ENCODE measurements at places on chromosomes 1 and 21. TPM values are rescaled to one million over a fixed set of nuclear protein-coding genes. Genes with fewer than 3 reads are reported as not detected.
A peak's percentile ranks its signal among the peaks of the same experiment; 100 is the strongest.

- no peak for DNase-seq
- no peaks in the 10 kb centered on the region for H3K27me3 ChIP-seq
- no peaks in the 10 kb centered on the region for H3K36me3 ChIP-seq
- no peaks in the 10 kb centered on the region for H3K4me1 ChIP-seq
Measured at GRCh38 chr1:22602060-22602740, 34.2 kb upstream of the C1QA start.

GRCh38 chr1:53326088-53326597 is 1.7 kb downstream of the LRP8 start:
- peaks cover 13% of the 10 kb centered on the region for H3K4me1 ChIP-seq
- H3K27me3 ChIP-seq, result no peaks in the 10 kb centered on the region
- peak overlapping the region; percentile 100 for H3K4me3 ChIP-seq
- H3K36me3 ChIP-seq, result peaks cover 28% of the 10 kb centered on the region
- peak overlapping the region; percentile 79 for H3K27ac ChIP-seq

The HPCA gene
- not detected for total RNA-seq

The DISP1 gene
- 0.72 TPM for total RNA-seq

- no peak overlapping the region for H3K4me3 ChIP-seq
- H3K27me3 ChIP-seq, result no peaks in the 10 kb centered on the region
- peaks cover 7% of the 10 kb centered on the region for H3K4me1 ChIP-seq
- H3K36me3 ChIP-seq, result no peaks in the 10 kb centered on the region
- DNase-seq, result no peak
- H3K27ac ChIP-seq, result no peak overlapping the region
Measured at GRCh38 chr21:33924766-33925100, 9.1 kb upstream of the ATP5PO start.

- DNase-seq, result no peak
- H3K4me1 ChIP-seq, result no peaks in the 10 kb centered on the region
- H3K27me3 ChIP-seq, result no peaks in the 10 kb centered on the region
- no peak overlapping the region for H3K27ac ChIP-seq
Measured at GRCh38 chr1:23370709-23371584, 1.3 kb upstream of the ZNF436 start.

DNA sequence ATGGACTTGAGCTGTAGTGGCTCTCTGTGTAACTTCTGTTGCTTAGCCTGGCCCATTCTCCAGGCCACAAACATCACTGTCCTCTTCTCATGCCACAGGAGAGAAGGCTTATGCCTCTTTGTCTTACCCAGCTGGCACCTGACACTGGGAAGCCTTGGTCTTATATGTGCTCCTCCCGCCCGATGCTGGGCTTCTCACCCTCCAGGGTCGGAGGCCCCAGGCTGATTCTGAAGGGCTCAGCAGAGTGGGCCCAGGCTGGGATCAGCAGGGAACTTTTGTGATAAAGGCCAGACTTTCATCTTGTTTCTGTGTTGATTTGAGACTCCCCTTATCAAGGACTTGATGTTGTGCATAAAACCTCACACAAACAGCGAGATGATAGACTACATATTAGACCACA is 29.8 kb downstream of the TRPM2 start:
- no peaks in the 10 kb centered on the region for H3K4me1 ChIP-seq
- H3K27me3 ChIP-seq, result no peaks in the 10 kb centered on the region
- no peak overlapping the region for H3K27ac ChIP-seq
- no peak for DNase-seq
- H3K4me3 ChIP-seq, result no peak overlapping the region

The HNRNPR gene
- total RNA-seq, result 194 TPM

GRCh38 chr1:22257290-22258275 is 114.7 kb upstream of the WNT4 start:
- H3K27me3 ChIP-seq, result peaks cover 2% of the 10 kb centered on the region
- H3K36me3 ChIP-seq, result no peaks in the 10 kb centered on the region
- no peak overlapping the region for H3K4me3 ChIP-seq
- no peak overlapping the region for H3K27ac ChIP-seq

The ADGRL4 gene
- not detected for total RNA-seq

DNA sequence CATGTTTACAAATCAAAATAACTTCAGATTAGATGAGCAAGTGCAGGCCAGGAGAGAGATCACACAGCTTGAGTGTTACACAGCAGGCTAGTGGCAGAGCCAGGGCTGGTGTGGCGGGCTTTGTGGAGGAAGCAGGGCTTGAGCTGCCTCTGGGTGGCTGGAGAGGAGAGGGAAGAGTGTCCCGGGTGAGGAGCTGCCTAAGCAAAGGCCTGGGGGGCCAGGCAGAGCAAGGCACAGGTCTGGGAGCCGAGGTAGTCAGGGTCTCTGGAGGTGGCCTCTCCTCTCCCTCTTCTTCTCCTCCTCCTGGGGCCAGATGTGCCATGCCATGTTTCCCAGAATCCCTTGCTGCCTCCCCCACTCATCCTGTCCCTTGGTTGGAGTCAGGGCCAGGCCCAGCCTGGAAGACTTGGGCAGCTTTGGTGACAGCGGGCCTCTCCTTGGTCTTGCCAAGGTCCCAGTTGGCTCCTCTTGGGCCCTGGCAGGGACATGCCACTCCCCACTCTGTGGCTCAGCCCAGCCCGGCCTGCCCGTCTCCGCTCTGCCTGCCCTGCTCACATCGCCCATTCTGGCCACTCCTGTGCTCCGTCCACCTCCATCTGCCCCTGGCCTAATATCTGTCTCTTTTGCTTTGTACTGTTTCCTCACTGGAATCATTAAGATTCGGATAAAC is 70.3 kb downstream of the PTPRU start:
- no peak overlapping the region for H3K4me3 ChIP-seq
- no peaks in the 10 kb centered on the region for H3K27me3 ChIP-seq
- H3K36me3 ChIP-seq, result no peaks in the 10 kb centered on the region

DNA sequence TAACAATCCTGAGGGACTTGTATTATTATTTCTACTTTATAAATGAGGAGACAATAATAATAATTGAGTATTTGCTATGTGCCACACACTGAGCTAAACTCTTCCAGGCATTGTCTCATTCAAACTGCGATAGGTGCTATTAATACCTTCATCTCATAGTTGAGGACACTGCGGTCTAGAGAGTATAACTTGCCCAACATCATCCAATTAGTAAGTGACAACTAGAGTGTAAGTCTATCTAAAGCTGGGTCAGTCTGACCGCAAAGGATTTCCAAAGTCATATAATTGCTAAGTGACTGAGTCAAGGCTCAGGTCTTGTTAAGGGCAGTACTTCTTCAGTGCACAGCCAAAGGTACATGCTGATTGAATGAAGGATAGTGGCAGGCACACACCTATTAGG is 9.7 kb downstream of the BCL9 start:
- no peak overlapping the region for H3K4me3 ChIP-seq
- H3K4me1 ChIP-seq, result no peaks in the 10 kb centered on the region
- no peak overlapping the region for H3K27ac ChIP-seq
- no peak for DNase-seq
- H3K36me3 ChIP-seq, result no peaks in the 10 kb centered on the region

- H3K36me3 ChIP-seq, result no peaks in the 10 kb centered on the region
- H3K4me1 ChIP-seq, result peaks cover 5% of the 10 kb centered on the region
- peak; percentile 17 for DNase-seq
- H3K4me3 ChIP-seq, result no peak overlapping the region
- H3K27ac ChIP-seq, result no peak overlapping the region
- no peaks in the 10 kb centered on the region for H3K27me3 ChIP-seq
Measured at GRCh38 chr1:166907763-166908162, 31.7 kb upstream of the TADA1 start.

GRCh38 chr1:16998589-16998988 is 13.1 kb downstream of the ATP13A2 start:
- no peaks in the 10 kb centered on the region for H3K27me3 ChIP-seq
- no peaks in the 10 kb centered on the region for H3K4me1 ChIP-seq

The BTBD19 gene
- 2.7 TPM for total RNA-seq

- H3K4me1 ChIP-seq, result no peaks in the 10 kb centered on the region
- no peaks in the 10 kb centered on the region for H3K36me3 ChIP-seq
- no peak for DNase-seq
- no peak overlapping the region for H3K27ac ChIP-seq
Measured at GRCh38 chr1:65820983-65821382, 28.3 kb downstream of the PDE4B start.

DNA sequence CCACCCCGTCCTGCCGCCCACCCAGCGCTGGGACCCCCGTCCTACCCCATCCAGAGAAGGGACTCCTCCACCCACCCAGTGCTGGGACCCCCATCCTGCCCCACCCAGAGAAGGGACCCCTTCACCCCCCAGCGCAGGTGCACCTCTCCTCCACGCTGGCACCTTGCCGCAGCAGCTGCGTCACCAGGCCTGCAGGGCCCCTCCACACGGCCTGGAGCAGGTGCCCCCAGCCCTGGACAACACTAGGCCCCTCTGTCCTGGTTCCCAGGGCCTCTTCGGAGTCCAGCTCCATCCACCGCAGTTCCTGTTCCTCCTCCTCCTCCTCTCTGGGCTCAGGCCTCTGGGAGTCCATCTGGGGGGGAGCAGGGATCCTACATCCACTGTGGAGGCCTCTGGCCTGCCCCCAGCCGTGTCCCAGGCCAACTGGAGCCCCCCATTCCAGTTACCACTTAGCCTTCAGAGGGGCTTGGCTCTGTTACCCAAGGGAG is 378 bp downstream of the ANKRD65 start:
- no peak overlapping the region for H3K4me3 ChIP-seq
- H3K36me3 ChIP-seq, result no peaks in the 10 kb centered on the region
- peaks cover 25% of the 10 kb centered on the region for H3K4me1 ChIP-seq
- H3K27me3 ChIP-seq, result no peaks in the 10 kb centered on the region

- no peaks in the 10 kb centered on the region for H3K36me3 ChIP-seq
- H3K4me1 ChIP-seq, result peaks cover 14% of the 10 kb centered on the region
- H3K4me3 ChIP-seq, result peak overlapping the region; percentile 71
- H3K27ac ChIP-seq, result peak overlapping the region; percentile 47
- no peaks in the 10 kb centered on the region for H3K27me3 ChIP-seq
Measured at GRCh38 chr1:155241069-155241679, 14.1 kb downstream of the ENTREP3 start.

GRCh38 chr1:180632326-180633056 is 669 bp downstream of the XPR1 start:
- DNase-seq, result no peak
- H3K27me3 ChIP-seq, result no peaks in the 10 kb centered on the region
- peak overlapping the region; percentile 89 for H3K4me3 ChIP-seq
- peaks cover 8% of the 10 kb centered on the region for H3K4me1 ChIP-seq
- no peaks in the 10 kb centered on the region for H3K36me3 ChIP-seq

The OR2M7 gene
- not detected for total RNA-seq

- H3K4me3 ChIP-seq, result no peak overlapping the region
- DNase-seq, result no peak
- H3K27me3 ChIP-seq, result peaks cover 7% of the 10 kb centered on the region
- H3K27ac ChIP-seq, result no peak overlapping the region
- H3K36me3 ChIP-seq, result no peaks in the 10 kb centered on the region
Measured at GRCh38 chr1:10793129-10793651, 3.3 kb downstream of the CASZ1 start.

The RGS13 gene
- 0.23 TPM for total RNA-seq

The ZSWIM5 gene
- 0.74 TPM for total RNA-seq

DNA sequence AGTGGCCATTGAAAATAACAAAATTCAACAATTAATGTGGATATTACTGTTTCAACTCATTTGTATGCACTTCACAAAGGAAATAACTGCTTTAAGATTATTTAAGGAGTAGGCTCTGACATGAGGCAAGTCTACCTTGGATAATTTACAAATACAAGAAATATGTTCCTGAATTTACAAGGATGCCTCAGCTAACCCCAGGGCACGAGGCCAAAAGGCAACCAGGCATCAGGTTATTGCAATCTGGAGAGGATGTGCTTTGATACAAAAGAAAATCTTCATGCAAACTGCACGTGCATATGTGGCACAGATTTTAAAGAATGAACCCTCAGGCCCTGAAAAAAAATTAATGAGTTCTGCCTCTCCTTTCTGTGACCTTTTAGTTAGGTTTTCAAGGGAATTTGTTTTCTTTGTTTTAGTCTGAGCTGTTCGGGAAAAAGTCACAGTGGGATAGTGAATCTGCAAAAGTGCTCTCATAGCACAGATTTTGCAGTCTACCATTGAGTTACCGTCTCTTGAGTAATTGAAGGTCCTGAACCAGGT is 1304.2 kb upstream of the ADGRL4 start:
- no peaks in the 10 kb centered on the region for H3K4me1 ChIP-seq
- no peak overlapping the region for H3K4me3 ChIP-seq
- no peak for DNase-seq

GRCh38 chr1:176560681-176561080 is 97.7 kb downstream of the PAPPA2 start:
- no peak overlapping the region for H3K27ac ChIP-seq
- DNase-seq, result no peak
- H3K27me3 ChIP-seq, result no peaks in the 10 kb centered on the region
- no peaks in the 10 kb centered on the region for H3K4me1 ChIP-seq
- no peaks in the 10 kb centered on the region for H3K36me3 ChIP-seq
- no peak overlapping the region for H3K4me3 ChIP-seq

The SERINC2 gene
- 0.54 TPM for total RNA-seq

The LDLRAD1 gene
- not detected for total RNA-seq

GRCh38 chr1:229749992-229750391 is 123.9 kb downstream of the URB2 start:
- no peaks in the 10 kb centered on the region for H3K27me3 ChIP-seq
- H3K36me3 ChIP-seq, result no peaks in the 10 kb centered on the region
- no peaks in the 10 kb centered on the region for H3K4me1 ChIP-seq
- no peak for DNase-seq

- DNase-seq, result no peak
- peaks cover 6% of the 10 kb centered on the region for H3K4me1 ChIP-seq
- H3K27ac ChIP-seq, result no peak overlapping the region
- H3K27me3 ChIP-seq, result no peaks in the 10 kb centered on the region
Measured at GRCh38 chr1:97160818-97161217, 439.2 kb downstream of the PTBP2 start.

The MIXL1 gene
- 0.40 TPM for total RNA-seq

GRCh38 chr1:23869051-23869450 is 961 bp upstream of the FUCA1 start:
- no peak overlapping the region for H3K4me3 ChIP-seq
- H3K27me3 ChIP-seq, result no peaks in the 10 kb centered on the region
- H3K27ac ChIP-seq, result no peak overlapping the region

DNA sequence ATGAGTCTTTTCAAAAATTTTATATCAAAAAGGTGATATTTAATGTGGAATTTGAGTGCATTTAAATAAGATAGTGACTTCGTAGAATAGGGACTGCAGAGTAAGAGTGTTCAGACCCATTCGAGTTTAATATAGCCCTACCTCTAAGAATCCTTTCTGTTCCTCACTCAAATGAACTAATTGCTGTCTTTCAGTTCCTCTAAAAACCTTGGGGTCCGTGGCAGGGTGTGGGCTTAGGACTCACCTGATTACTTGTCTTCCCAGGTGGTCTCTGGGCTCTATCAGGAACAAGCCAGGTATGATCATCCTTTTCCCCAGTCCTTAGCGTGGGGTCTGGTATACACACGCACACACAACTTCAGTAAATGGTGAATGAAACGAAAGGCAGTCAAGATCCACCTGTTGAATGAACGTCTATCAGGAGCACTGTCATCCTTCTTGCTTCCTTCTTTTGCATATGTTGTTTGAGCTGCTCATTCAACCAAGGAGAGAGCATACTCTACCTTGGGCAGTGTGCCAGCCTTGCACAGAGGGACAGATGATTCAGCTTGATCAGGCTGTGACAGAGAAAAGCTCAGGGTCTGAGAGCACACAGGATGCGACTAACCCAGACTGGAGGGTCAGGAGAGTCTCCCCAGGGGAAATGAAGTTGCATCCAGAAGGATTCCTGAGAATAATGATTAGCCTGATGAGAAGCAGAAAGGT is 1.2 kb upstream of the RNF11 start:
- H3K36me3 ChIP-seq, result no peaks in the 10 kb centered on the region
- H3K27ac ChIP-seq, result peak overlapping the region; percentile 72
- H3K27me3 ChIP-seq, result no peaks in the 10 kb centered on the region
- peaks cover 27% of the 10 kb centered on the region for H3K4me1 ChIP-seq

The NEXN gene
- total RNA-seq, result 7.8 TPM

Data from GM12878 (cell line).